ENCODE measurements at places on chromosomes 6 and 20. TPM values are rescaled to one million over a fixed set of nuclear protein-coding genes. Genes with fewer than 3 reads are reported as not detected.
A peak's percentile ranks its signal among the peaks of the same experiment; 100 is the strongest.

DNA sequence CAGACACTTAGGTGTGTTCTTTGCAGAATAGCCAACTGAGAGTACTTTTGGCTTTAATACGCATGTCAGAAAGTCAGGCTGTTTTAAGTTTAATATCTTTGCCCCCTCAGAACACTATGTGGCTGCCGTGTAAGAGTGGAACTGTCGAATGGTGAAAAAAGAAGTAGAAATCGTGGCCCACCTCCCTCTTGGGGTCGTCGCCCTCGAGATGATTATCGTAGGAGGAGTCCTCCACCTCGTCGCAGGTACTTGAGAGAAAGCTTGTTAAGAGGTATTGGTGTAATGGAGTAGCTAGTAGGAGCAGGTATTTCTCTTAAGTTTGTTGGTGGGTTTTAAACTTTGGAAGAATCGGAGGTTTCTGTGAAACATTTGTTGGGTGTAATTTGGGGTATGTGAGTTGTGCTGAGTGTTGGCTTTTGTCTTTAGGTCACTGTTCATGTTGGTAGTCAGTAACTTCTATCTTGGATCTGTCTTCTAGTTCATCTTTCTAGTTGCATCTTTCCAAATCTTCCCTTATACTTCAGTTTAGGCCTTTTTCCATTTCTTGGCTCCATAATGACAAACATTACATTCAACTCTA is 4.7 kb downstream of the SRSF3 start:
- peak; percentile 24 for DNase-seq
- peak overlapping the region; percentile 97 for H3K4me3 ChIP-seq
- H3K27ac ChIP-seq: peak overlapping the region; percentile 72
- H3K27me3 ChIP-seq: no peaks in the 10 kb centered on the region

DNA sequence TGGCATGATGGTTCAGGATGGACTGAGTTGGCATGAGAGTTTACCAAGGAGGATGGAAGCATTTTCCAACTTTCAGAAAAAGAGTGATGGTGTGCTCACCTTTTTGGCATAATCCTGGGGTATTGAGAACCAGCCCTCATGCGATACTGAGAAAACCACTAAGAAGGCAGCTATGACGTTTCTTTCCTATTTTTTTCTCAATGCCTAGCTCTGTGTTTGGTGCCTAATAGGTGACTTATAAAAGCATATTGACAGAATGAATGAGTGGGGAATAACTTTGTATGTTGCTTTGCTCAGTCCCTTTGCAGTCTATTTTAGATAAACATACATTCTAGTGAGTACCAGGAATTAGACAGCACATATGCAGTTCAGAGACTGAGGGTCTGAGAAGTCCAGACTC is 816.3 kb downstream of the DHX35 start:
- H3K4me1 ChIP-seq: no peaks in the 10 kb centered on the region
- no peak overlapping the region for H3K4me3 ChIP-seq
- no peak overlapping the region for H3K27ac ChIP-seq
- no peaks in the 10 kb centered on the region for H3K27me3 ChIP-seq
- no peak for DNase-seq

The GPX5 gene
- not detected for total RNA-seq

The LY6G6D gene
- not detected for total RNA-seq

GRCh38 chr6:129996387-129996786 is 22.0 kb upstream of the L3MBTL3 start:
- no peak for DNase-seq
- H3K4me3 ChIP-seq: no peak overlapping the region
- no peak overlapping the region for H3K27ac ChIP-seq
- no peaks in the 10 kb centered on the region for H3K36me3 ChIP-seq
- H3K4me1 ChIP-seq: peaks cover 2% of the 10 kb centered on the region
- H3K27me3 ChIP-seq: peaks cover 15% of the 10 kb centered on the region

- no peaks in the 10 kb centered on the region for H3K36me3 ChIP-seq
- no peak overlapping the region for H3K27ac ChIP-seq
- H3K27me3 ChIP-seq: peaks cover 26% of the 10 kb centered on the region
- H3K4me1 ChIP-seq: peaks cover 7% of the 10 kb centered on the region
- H3K4me3 ChIP-seq: no peak overlapping the region
- DNase-seq: no peak
Measured at GRCh38 chr20:46205349-46205748, 87.2 kb downstream of the CD40 start.

GRCh38 chr6:145096846-145097245 is 638.5 kb downstream of the EPM2A start:
- H3K27ac ChIP-seq: no peak overlapping the region
- H3K27me3 ChIP-seq: peaks cover 2% of the 10 kb centered on the region
- no peak overlapping the region for H3K4me3 ChIP-seq
- H3K36me3 ChIP-seq: no peaks in the 10 kb centered on the region
- H3K4me1 ChIP-seq: no peaks in the 10 kb centered on the region
- DNase-seq: no peak

The MRPS18B gene
- total RNA-seq: 43.8 TPM

GRCh38 chr6:111997853-111998208 is 56.1 kb upstream of the CCN6 start:
- no peaks in the 10 kb centered on the region for H3K27me3 ChIP-seq
- H3K36me3 ChIP-seq: peaks cover 3% of the 10 kb centered on the region
- no peak overlapping the region for H3K27ac ChIP-seq
- H3K4me3 ChIP-seq: no peak overlapping the region
- peaks cover 33% of the 10 kb centered on the region for H3K4me1 ChIP-seq

The OR2J3 gene
- not detected for total RNA-seq

GRCh38 chr6:4885341-4885933 is 109.2 kb downstream of the CDYL start:
- no peaks in the 10 kb centered on the region for H3K27me3 ChIP-seq
- no peak overlapping the region for H3K4me3 ChIP-seq
- no peak overlapping the region for H3K27ac ChIP-seq
- H3K4me1 ChIP-seq: peaks cover 2% of the 10 kb centered on the region
- peaks cover 7% of the 10 kb centered on the region for H3K36me3 ChIP-seq

The ECT2L gene
- total RNA-seq: not detected

DNA sequence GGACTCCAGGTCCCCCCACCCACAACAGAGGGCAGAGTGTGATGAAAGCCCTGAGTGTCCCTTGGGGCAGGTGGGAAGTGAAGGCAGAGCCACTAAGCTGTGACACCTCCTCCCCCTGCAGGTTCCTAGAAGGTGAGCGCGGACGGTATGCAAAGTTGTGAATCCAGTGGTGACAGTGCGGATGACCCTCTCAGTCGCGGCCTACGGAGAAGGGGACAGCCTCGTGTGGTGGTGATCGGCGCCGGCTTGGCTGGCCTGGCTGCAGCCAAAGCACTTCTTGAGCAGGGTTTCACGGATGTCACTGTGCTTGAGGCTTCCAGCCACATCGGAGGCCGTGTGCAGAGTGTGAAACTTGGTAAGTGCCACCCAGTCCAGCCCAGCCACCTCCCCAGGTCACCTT is 159.6 kb upstream of the RNF24 start:
- H3K4me1 ChIP-seq: peaks cover 20% of the 10 kb centered on the region
- H3K27me3 ChIP-seq: peaks cover 2% of the 10 kb centered on the region
- H3K36me3 ChIP-seq: peaks cover 3% of the 10 kb centered on the region
